ENCODE measurements at places on chromosomes 6 and 20. TPM values are rescaled to one million over a fixed set of nuclear protein-coding genes. Genes with fewer than 3 reads are reported as not detected.

GRCh38 chr20:34537651-34538050 lies 20.9 kb upstream of the MAP1LC3A start:
- DNase-seq: no peak

GRCh38 chr6:67952121-67952520 lies 683.0 kb upstream of the ADGRB3 start:
- DNase-seq: no peak

DNA sequence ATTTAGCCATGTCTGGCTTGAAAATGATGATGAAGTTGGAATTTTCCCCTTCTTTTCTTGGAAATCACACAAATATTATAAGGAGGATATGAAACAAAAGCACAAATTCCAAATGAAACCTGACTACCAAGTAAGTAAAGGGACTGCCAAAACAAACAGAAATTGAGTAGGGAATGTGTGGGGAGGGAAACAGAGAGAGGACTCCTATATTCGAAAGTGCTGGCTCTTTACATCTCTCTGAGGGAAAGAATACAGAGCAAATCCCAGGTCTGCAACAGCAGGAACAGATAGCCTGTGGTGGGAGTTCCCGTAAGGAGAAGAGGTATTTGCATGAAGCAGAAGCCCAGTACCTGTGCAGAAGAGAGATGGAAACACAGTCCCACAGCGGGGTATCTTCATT lies 583.7 kb downstream of the EPM2A start:
- no peak for DNase-seq

Gene EDEM2
- total RNA-seq: 66.0 TPM

DNA sequence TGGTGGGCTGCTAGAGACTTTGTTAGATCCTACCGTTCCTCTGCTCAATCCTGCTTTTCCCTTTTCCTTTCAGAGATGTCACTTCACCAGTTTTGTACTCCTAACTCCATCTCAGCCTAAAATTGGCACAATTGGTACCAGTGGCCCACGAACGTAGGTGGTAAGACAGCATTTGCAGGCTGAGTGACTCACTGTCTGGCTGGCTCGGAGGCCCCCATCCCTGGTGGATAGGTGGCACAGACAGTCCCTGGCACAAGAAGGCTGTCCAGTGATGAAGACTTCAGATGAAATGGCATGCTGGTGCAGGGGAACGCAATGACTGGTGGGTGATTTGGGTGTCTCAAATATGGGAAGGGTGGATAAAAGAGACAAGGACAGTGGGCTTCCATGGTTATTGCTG lies 11.1 kb downstream of the HEBP2 start:
- no peak for DNase-seq

DNA sequence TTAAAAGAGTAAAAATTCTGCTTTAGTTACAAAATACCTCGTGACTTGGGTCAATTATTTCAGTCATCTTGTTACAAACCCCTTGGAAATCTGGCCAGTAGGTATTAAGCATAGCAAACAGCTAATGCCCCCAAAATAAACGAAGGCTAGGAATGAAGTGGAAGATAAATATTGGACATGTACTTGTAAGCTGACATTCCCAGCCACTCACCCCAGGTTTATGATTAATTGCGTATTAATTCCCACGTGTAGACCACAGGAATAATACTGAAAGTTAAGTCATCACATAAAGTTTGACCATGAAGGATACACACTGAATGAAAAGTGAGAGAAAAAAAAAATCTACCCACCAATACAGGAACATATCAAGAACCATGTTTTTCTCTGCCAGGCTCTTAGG lies 936.5 kb upstream of the ADGRB3 start:
- DNase-seq: no peak

- peak; percentile 80 for DNase-seq
These were observed 121.0 kb downstream of the BCAS1 start for GRCh38 chr20:53949319-53949839.

GRCh38 chr6:72955666-72956065 lies 269.6 kb downstream of the KHDC1L start:
- DNase-seq: peak; percentile 31

DNA sequence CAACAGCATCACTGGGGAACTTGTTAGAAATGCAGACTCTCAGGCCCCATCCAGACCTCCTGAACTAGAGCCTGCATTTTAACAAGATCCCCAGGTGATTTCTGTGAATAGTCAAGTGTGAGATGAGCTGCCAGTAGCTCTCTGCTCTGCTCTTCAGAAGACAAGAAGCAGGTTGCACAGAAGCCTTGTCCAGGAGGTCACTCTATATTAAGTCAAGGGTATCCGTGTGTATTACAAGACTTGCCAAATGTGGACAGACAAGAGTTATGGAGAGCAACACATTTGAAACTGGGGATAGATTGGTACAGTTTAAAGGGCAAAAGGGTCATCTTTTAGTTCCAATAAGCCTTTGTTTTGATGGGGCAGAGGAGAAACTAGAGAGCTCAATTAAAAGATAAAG lies 23.2 kb upstream of the RIN2 start:
- no peak for DNase-seq

GRCh38 chr6:148593130-148593812 lies 153.6 kb upstream of the UST start:
- no peak for DNase-seq

- no peak for DNase-seq
These were observed 4.5 kb downstream of the SUN5 start for GRCh38 chr20:32999603-33000250.

GRCh38 chr6:80608881-80609280 lies 502.4 kb downstream of the BCKDHB start:
- no peak for DNase-seq

Gene BMP2
- 0.27 TPM for total RNA-seq

Gene STK4
- total RNA-seq: 47.7 TPM

DNA sequence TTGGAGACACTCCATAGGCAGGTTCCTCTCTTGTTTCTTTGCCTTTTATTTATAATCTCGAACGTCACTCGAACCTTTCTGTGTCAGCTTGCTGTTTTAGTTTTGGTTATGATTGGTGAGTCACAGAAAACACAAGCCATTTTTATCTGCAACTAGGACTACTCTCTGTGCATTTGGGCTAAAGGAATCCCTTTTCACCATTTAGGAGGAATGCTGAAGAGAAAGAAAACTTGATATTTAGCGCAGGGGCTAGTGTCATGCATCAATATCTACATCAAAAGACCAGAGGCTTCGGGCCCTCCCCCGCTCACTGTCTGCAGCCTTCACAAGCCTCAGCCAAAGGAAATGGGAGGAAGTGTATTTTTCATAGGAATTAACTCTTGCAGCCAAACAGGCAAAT lies 507.8 kb upstream of the CITED2 start:
- DNase-seq: peak; percentile 33

DNA sequence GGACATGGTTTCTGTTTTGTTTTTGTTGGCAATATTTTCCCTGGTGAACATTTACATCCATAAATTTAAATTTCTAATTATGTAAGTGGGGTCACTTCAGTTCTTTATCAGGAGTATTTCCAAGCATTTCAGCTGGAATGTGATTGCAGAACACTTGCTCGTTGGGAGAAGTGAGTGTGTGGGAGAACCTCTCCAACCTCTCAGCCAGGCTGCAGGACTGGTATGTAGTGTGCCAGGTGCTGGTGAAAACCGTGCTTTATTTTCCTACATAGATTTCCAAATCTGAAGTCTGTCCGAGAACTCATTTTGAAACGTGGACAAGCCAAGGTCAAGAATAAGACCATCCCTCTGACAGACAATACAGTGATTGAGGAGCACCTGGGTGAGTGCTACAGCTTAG lies 6.3 kb downstream of the RPL7L1 start:
- no peak for DNase-seq

Gene SEL1L2
- not detected for total RNA-seq

DNA sequence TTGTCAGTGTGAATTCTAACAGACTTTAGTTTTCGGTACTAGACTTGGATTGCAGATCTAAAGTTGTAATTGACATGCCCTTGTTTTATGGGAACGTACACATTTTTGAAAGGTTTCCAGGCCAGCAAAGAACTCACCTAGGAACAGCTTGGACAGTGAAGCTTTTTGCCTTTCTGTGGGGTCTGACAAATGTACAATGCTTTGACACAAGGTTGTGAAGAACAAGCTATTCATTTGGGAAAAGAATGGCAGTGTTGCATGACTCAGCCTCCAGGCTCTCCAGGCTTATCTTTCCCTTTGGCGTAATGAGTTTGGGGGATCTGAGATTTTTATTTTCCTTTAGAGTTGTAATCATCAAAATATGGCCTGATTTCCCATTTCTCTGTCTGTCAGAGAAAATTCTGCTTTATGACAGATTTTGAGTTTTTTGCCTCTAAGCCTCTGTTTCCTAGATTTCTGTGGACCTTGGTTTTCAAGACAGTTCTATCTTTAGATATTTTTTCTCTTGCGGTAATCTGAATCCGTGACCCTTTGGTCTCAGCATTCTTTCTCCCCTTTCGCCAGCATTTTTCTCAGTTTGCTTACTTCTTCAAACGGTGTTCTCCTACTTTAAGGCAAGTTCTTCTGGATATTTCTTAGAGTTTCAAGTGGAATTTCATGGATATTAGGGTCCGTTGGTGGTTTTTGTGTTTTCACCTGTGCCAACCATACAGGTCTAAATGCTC lies 221.0 kb downstream of the ADGB start:
- DNase-seq: no peak

DNA sequence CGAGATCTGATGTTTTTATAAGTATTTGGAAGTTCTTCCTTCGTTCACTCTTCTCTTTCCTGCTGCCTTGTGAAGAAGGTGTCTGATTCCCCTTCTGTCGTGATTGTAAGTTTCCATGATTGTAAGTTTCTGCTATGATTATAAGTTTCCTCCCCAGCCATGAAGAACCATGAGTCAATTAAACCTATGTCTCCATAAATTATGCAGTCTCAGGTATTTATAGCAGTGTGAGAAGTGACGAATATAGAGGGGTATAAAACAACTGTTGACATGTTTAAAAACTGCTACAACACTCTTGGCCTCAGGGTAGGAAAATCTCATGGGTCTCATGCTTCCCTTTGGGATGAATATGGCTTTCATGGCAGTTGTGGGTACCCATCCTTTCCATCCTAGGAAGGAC lies 5.8 kb upstream of the WFDC2 start:
- DNase-seq: no peak

DNA sequence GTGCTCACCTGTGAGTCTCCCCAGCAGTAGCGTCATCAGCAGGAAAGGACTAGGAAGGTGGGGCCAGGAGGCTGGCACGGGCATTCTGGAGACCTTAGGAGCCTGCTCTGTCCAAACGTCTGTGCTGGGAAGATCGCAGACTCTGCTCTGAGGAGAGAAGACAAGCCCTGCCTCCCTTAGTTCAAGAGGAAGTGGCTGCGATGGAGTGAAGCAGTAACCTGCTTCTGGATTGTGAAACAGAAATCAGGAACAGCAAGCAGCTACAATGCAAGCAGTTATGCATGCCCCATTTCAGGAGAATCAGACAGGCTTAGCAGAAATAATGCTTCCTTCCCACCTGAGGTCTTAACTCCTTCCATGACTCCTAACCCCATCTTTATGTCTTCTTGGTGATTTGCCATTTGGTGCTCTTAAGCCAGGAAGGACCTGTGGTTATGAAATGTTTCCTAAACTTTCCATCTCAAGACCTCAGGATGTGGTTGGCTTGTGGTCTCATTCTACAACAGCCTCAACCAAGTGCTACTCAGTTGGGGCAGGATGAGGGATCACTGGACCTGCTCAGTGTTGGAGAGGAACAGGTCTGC lies at the start of gene SIRPB1:
SIRPB1 (minus strand) TSS at position 149 of the 584 bp plus-strand sequence; CDS start at position 84, 65 bp downstream.
- no peak for DNase-seq

Gene RIPOR3
- 32.6 TPM for total RNA-seq

DNA sequence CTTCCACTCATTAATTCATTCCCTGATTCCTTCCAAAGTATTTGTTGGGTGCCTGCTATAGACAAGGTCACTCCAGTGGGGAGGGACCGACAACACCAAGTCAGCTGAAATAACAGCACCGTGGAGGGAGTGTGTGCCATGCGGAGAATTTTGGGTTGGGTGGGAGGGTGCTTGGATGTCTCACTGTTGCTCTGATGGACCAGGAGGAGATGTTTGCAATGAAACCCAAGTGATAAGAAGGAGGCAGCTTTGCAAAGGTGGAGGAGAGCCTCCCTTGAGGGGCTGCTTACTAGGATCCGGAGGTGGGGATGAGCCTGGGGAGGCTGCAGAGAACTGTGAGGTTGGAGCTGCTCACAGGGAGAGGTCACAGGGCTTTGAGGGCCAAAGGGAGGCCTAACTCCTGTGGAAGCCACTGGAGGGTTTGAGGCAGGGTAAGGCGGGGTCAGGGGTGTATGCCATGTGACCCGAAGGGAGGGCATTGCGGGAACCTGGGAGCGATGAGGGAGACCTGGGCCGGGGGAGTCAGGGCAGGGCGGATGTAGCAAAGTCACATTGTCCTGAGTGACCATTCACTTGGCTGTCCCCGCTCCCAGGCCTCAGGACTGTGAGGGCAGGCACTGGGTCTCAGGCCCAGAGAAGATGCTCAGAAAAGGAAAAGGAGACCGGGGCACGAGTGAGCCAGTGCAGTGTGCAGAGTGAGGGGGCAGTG lies 124.5 kb downstream of the PHACTR3 start:
- no peak for DNase-seq

Gene C6orf15
- total RNA-seq: not detected

DNA sequence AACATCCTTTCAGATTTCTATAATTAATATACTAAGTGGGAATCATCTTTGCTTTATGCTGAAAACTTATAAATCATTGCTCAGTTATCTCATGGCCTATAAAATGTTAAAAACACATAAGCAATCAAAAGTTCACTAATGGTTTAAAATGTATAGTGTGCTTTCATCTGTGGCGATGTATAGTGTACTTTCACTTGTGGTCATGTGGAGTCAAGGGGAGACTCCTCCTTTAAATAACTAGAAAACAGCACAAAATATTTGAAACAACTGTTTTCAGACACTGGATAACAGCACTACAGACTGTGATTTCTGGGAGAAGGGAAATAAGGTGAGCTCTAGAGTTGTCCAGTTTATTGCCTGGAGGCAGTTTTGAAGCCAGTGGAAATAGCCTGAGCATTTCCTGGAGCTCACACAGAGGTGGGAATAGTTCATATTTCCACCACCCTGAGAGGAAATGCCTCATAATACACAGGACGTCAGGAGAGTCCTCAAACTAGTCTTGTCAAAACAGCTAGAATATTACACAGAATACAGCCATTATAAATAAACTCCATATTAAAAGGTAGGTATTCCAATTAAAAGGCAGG lies 89.4 kb downstream of the CEP162 start:
- no peak for DNase-seq

GRCh38 chr6:116084284-116084683 lies 16.4 kb upstream of the NT5DC1 start:
- DNase-seq: no peak

Gene TRAPPC3L
- not detected for total RNA-seq

Measured in hematopoietic multipotent progenitor cell (in vitro differentiated cells).